ENCODE measurements at places on chromosomes 6 and 20.

DNA sequence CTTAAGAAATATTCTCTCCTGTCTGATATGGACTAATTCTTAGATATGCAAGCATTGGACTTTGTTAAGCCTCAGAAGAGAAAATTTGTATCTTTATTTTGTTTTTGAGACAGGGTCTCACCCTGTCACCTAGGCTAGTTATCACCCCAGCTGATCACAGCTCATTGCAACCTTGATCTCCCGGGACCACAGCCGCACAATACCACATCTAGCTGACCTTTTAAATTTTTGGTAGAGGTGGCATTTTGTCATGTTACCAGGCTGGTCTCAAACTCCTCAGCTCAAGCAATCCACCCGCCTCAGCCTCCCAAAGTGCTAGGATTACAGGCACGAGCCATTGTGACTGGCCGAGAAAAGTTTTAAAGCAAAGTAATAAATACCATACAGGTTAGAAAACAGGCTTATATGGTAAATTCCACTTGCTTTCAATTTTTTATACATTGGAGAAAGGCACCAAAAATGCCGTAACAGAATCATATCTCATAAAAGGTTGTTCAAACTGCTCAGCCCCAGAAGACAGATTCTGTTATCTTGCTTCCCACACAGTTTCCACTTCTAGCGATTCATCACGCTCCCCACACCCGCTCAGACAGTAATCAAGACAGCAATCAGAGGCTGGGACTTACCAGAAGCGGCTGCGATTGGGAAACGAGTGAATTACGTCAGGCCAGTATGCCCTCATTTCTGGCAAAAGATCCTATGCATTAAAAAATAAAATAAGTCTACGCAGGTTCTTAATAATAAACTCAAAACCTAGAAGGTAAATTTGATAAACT is 13.8 kb downstream of the RNASET2 start:
- no peak for DNase-seq

DNA sequence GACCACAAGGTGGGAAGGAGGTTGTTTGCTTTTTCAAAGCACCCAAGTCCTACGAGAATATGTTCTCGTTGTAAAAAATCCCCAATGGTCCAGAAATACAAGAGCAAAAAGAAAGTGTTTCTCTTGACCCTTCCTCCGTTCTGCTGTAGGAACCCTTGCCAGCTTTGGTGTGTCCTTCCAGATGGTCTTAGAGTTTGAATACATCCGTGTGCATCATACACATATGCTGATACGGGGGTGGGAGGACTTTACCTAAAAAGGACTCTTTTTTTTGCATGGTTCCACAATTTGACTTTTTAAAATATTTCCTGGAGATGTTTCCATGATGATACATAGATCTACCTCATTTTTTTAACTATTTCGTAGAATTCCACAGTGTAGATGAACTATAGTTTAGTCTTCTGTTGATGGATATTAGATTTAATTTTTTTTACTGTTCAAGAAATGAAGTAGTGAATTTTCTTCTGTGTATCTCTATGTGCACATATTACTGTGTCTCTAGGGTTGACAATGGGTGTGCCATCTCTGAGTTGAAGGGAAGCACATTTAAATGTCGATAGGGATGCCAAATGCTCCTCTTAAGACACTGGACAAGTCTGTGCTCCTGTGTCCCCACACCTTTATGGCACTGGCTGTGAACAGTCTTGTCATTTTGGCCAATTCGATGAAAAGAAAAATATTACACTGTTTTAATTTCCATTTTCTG is 182.1 kb upstream of the SNX9 start:
- DNase-seq, result no peak

DNA sequence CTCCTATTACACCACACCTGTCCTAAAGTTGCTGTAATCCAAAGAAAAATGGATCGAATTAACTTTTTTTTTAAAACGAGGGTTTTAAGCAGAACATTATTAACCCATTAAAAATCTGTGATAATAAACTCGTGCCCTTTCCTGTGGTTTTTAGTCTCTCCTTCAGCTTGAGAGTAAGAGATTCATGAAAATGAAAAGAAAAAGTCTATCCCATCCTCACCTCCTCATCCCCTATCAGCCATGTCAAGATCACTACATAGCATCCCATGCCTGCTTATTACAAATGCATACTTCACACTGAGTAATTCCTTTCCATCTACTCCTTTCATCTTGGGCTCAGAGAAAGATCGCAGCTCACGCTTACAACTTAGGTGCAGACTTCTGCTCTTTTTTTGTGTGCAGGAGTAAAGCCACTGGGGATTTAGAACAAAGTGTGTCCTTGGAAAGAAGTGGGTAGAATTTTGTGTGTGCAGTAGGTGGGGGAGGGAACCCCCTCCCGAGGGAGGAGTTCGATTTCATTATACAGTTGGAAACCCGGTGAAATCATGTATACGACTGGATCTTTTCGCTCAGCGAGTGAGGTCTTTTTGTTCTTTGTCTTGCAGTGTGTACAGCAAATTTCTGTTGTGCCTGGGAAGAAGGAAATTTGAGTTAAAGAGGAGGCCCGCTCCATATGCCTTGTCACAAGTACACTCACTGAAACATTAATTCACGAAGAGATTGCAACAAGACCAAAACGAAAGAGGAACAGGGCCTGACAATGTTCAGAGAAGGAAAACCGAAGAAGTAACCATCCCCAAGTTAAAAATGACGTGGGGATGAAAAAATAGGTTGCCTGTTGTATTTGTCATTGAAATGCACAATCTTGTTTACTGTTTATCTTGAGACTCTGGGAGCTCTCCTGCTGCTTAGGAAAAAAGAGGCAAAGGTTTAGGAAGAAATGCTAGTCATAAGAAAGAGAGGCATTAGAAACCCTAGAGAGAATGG is 146.5 kb upstream of the ZNF217 start:
- no peak for DNase-seq

DNA sequence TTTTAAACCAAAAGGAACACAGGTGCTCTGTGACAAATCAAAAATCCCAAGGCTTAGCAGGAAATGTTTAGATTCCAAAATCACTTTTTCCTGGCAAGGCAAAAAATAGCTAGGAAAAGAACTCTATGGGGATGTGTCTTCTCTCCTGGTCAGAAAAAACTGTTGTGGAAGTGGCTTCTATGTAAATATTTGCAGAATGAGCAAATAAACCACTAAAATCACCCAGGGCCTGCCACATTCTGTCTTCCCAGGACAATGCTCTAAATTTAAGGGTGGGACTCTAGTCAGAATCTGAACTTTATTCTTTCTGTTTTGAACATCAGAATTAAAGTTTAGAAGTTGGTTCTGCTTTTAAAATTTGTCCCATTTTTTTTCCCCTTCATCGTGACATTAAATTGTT is 29.3 kb downstream of the GCM1 start:
- DNase-seq, result no peak

GRCh38 chr6:147095316-147095715 is 108.9 kb upstream of the STXBP5 start:
- DNase-seq, result no peak

GRCh38 chr6:129893640-129894039 is 32.5 kb upstream of the TMEM244 start:
- DNase-seq, result no peak

GRCh38 chr6:78599526-78599925 is 267.8 kb upstream of the IRAK1BP1 start:
- DNase-seq, result no peak
